ENCODE measurements at places on chromosomes 1 and 21. TPM values are rescaled to one million over a fixed set of nuclear protein-coding genes. Genes with fewer than 3 reads are reported as not detected.

- H3K27ac ChIP-seq = no peak overlapping the region
- no peak overlapping the region for H3K4me3 ChIP-seq
- H3K27me3 ChIP-seq = no peaks in the 10 kb centered on the region
- no peaks in the 10 kb centered on the region for H3K36me3 ChIP-seq
Observed at GRCh38 chr1:240465531-240465940, 146.4 kb downstream of the GREM2 start.

Gene SF3B4
- total RNA-seq = 56.0 TPM

Gene LAMC2
- total RNA-seq = not detected

- DNase-seq = no peak
- H3K4me3 ChIP-seq = no peak overlapping the region
- H3K36me3 ChIP-seq = no peaks in the 10 kb centered on the region
- no peak overlapping the region for H3K27ac ChIP-seq
- H3K27me3 ChIP-seq = peaks cover 28% of the 10 kb centered on the region
Observed at GRCh38 chr21:34671462-34671861, 2.7 kb downstream of the CLIC6 start.

- no peaks in the 10 kb centered on the region for H3K36me3 ChIP-seq
- no peak within 1 kb of the TSS for H3K27ac ChIP-seq
- H3K27me3 ChIP-seq = peaks cover 10% of the 10 kb centered on the region
- no peak for DNase-seq
- no peak within 1 kb of the TSS for H3K4me3 ChIP-seq
Observed at GRCh38 chr1:226223157-226223785, at the start of gene MIXL1. Gene MIXL1 (plus strand): TSS chr1:226223664. CDS start chr1:226223682, 18 bp downstream.
